Glutamatergic neuron (in vitro differentiated cells): ENCODE measurements at places on chromosomes 16 and 17. TPM values are rescaled to one million over a fixed set of nuclear protein-coding genes. Genes with fewer than 3 reads are reported as not detected.

DNA sequence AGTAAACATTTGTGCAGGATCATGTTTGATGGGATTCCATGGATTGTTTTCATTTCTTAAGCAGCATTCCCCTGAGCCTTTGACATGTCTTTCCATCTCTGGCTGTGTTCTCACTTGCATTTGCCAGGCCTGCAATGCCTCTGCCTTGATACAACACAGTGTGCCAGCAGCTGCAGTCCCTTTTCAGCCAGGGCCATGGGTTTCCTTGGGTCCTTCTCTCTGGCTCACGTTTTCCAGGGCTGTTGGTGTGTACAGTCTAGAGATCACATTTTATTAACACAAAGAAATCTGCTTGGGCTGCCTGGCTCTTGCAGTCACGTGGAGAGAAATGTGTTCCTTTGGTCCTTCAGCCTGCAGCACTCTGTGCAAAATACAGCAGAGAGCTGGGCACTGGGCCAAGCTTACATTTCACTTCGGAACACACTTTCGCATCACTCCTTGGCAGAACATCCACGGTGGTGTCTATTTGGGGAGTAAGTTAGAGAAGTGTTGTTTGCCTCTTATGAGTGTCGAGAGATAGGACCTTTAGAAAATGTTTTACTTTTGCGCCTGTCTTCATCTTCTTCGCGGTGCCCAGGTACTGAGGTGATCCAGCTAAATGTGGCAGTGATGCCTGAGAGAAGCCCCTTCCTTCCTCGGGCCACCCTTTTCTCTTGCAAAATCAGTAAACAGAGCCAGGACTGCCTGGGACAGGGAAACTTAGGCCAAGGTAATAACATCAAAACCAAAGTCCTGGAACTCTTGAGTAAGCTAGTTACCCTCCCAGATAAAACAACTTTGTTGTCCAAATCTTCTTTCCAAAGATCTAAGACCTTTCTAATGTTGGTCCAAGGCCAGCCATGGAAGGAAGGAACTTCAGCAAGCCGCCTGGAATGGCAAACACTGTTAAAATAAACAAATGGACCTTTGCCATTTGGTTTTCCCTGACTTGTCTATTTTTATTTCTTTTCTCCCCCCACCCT lies 20.9 kb downstream of the HLF start:
- H3K4me3 ChIP-seq: no peak overlapping the region
- H3K4me1 ChIP-seq: no peaks in the 10 kb centered on the region
- H3K36me3 ChIP-seq: no peaks in the 10 kb centered on the region
- no peaks in the 10 kb centered on the region for H3K27me3 ChIP-seq
- DNase-seq: no peak

DNA sequence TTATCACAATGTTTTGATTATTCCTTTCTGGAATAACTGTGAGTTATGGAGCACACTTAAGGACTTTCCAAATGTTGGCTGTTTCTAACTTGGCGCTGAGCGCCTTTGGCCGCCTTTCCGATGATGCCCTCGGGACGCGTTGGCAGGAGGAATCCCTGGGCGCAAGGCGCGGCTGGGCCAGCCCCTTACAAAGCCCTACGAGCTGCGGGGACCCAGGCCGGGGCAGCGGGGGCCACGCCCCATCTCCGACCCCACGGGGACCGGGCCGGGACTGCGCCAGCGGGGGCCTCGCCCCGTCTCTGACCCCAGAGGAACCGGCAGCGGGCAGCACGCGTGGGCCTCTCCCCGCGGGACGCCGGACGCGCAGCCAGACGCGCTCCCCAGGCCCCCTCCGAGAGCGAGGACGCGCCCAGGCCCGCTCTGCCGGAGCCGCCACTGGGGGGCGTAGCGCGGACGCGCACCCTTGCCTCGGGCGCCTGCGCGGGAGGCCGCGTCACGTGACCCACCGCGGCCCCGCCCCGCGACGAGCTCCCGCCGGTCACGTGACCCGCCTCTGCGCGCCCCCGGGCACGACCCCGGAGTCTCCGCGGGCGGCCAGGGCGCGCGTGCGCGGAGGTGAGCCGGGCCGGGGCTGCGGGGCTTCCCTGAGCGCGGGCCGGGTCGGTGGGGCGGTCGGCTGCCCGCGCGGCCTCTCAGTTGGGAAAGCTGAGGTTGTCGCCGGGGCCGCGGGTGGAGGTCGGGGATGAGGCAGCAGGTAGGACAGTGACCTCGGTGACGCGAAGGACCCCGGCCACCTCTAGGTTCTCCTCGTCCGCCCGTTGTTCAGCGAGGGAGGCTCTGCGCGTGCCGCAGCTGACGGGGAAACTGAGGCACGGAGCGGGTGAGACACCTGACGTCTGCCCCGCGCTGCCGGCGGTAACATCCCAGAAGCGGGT lies at the start of gene GAA:
Gene GAA (plus strand): TSS at position 571 of the 935 bp plus-strand sequence. CDS start 3,006 bp downstream, outside the sequence.
- no peaks in the 10 kb centered on the region for H3K36me3 ChIP-seq
- H3K27me3 ChIP-seq: peaks cover 22% of the 10 kb centered on the region
- peak within 1 kb of the TSS; percentile 100 for H3K4me3 ChIP-seq
- peak within 1 kb of the TSS; percentile 100 for H3K27ac ChIP-seq
- DNase-seq: peak; percentile 93

DNA sequence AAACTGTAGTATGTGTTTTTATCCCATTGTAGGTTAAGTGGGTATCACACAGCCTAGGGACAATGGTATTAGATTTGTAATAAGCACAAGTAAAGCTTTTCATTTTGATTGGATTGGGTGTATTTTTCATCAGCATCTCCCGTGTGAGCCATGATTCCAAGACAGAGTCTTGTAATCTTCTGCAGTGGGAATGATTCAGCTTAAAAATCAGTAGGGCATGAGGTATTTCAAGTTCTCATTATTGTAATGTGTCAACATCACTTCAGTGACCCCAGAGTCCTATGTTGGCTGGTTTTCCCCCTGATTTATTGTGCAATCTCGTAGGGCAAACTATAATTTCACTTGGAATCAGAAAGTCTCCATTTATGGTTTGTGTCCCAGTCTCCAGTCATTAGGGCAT lies 833.2 kb upstream of the RBFOX1 start:
- H3K4me1 ChIP-seq: no peaks in the 10 kb centered on the region
- no peaks in the 10 kb centered on the region for H3K36me3 ChIP-seq
- H3K27me3 ChIP-seq: no peaks in the 10 kb centered on the region

DNA sequence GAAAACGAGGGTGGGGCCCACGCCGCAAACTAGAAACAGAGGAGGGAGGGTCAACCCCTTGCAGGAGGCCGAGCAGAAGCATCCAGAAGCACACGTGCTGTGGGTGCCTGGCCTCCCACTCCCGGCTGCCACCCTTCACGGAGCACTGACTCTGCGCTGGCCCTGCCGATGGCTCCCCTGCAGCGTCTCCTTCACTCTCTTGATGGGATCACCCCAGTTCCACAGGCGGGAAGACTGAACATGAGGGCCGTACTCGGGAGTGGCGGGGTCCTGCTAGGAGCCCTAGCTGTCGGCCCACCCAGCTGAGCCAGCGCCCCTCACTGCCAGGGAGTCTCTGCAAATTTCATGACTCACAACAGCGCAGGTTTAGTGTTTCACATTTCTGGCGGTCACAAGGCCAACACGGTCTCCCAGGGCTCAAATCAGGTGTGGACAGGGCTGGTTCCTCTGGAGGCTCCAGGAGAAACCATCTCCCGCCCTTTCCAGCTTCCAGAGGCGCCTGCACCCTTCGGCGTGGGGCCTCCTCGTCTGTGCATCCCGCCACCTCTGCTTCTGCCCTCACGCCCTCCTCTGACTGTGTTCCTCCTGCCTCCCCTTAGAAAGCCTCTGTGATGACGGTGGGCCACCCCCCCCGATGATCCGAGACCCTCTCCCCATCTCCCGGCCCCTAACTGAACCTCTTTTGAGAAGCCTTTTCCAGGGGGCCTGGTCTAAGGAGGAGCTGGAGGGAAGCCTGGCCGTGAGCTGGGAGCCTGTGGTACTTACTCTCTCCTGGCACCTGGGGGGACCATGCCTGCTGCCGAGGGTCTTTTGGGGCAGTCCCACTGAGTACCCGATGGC lies 2.0 kb downstream of the PTX4 start:
- H3K27ac ChIP-seq: no peak overlapping the region
- no peak for DNase-seq
- H3K36me3 ChIP-seq: no peaks in the 10 kb centered on the region
- H3K4me1 ChIP-seq: peaks cover 5% of the 10 kb centered on the region

GRCh38 chr16:79089735-79090284 lies 510.7 kb downstream of the MAF start:
- no peaks in the 10 kb centered on the region for H3K36me3 ChIP-seq
- H3K4me1 ChIP-seq: no peaks in the 10 kb centered on the region
- DNase-seq: no peak
- H3K27ac ChIP-seq: no peak overlapping the region
- H3K4me3 ChIP-seq: no peak overlapping the region
- peaks cover 2% of the 10 kb centered on the region for H3K27me3 ChIP-seq

- no peaks in the 10 kb centered on the region for H3K4me1 ChIP-seq
- no peak overlapping the region for H3K4me3 ChIP-seq
- no peak for DNase-seq
Measured at GRCh38 chr17:56929362-56929969, 15.6 kb upstream of the TRIM25 start.

- no peak for DNase-seq
- no peak overlapping the region for H3K27ac ChIP-seq
- H3K4me3 ChIP-seq: no peak overlapping the region
- peaks cover 5% of the 10 kb centered on the region for H3K27me3 ChIP-seq
- H3K4me1 ChIP-seq: peaks cover 4% of the 10 kb centered on the region
- no peaks in the 10 kb centered on the region for H3K36me3 ChIP-seq
Measured at GRCh38 chr17:74959826-74960515, 12.6 kb downstream of the HID1 start.

DNA sequence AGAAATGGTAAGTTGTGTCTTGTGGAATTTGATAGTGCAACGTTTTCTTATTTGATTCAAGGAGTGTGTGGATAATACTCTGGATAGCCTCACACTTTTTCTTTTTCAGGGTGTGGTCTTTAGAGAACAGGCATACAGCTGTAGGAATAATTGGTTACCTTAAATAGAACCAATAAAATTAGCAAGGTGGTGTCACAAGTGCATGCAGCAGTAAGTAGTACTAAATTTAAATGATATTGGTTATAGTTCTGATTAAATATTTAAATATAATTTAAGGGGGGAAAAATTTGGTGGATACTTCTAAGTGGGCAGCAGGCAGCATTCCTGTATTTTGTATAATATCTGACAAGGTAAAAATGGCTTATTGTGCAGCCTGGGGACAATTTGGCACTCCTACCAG lies 3.7 kb downstream of the HAPSTR1 start:
- no peak overlapping the region for H3K27ac ChIP-seq
- H3K4me1 ChIP-seq: peaks cover 30% of the 10 kb centered on the region

- no peak overlapping the region for H3K4me3 ChIP-seq
- peaks cover 3% of the 10 kb centered on the region for H3K27me3 ChIP-seq
- DNase-seq: no peak
- peaks cover 1% of the 10 kb centered on the region for H3K4me1 ChIP-seq
- no peaks in the 10 kb centered on the region for H3K36me3 ChIP-seq
Measured at GRCh38 chr16:66152181-66152580, 214.3 kb upstream of the CDH5 start.

- H3K27ac ChIP-seq: no peak overlapping the region
- no peak overlapping the region for H3K4me3 ChIP-seq
Measured at GRCh38 chr16:70568601-70569237, 45.1 kb downstream of the SF3B3 start.

DNA sequence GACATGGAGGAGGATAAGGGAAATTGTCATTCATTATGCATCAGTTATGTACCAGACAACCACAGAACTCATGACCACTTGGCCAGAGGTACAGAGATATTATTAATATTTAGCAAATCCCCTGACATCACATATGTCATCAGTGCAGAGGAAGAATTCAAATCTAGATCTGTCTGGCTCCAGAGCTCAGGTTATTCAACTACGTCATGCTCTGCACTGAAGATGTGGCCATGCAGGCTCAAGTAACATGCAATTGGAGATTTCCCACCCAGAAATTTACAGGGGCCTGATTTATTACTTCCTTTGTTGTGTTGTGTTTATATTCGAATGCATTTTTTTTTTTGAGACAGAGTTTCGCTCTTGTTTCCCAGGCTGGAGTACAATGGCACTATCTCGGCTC lies 224.3 kb downstream of the HS3ST4 start:
- H3K27me3 ChIP-seq: no peaks in the 10 kb centered on the region
- no peak overlapping the region for H3K27ac ChIP-seq
- H3K4me1 ChIP-seq: no peaks in the 10 kb centered on the region
- H3K36me3 ChIP-seq: no peaks in the 10 kb centered on the region
- no peak for DNase-seq

GRCh38 chr17:5699814-5700213 lies 115.5 kb upstream of the NLRP1 start:
- peaks cover 3% of the 10 kb centered on the region for H3K27me3 ChIP-seq
- H3K27ac ChIP-seq: no peak overlapping the region
- H3K4me3 ChIP-seq: no peak overlapping the region
- DNase-seq: no peak
- peaks cover 8% of the 10 kb centered on the region for H3K36me3 ChIP-seq
- peaks cover 24% of the 10 kb centered on the region for H3K4me1 ChIP-seq

DNA sequence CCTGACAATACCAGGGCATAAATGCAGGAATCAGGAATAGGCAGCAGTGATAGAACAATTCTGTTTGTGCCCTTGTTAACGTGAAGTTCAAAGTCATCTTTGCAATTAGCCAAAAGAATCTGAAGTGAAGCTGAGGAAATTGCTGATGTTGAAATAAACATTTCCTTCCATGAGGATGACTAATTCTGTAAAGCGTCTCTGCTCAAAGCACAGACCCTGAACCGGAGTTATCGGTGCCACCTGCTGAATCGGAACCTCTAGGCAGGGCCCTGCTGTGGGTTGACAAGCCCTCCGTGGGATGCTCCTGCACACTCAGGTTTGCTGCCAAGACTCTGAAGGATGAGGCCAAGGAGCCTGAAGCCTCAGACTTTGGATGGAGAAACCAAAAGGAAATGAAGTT lies 37.0 kb upstream of the CDH1 start:
- no peaks in the 10 kb centered on the region for H3K4me1 ChIP-seq
- H3K27me3 ChIP-seq: peaks cover 2% of the 10 kb centered on the region
- no peak overlapping the region for H3K27ac ChIP-seq
- no peak for DNase-seq
- no peak overlapping the region for H3K4me3 ChIP-seq

DNA sequence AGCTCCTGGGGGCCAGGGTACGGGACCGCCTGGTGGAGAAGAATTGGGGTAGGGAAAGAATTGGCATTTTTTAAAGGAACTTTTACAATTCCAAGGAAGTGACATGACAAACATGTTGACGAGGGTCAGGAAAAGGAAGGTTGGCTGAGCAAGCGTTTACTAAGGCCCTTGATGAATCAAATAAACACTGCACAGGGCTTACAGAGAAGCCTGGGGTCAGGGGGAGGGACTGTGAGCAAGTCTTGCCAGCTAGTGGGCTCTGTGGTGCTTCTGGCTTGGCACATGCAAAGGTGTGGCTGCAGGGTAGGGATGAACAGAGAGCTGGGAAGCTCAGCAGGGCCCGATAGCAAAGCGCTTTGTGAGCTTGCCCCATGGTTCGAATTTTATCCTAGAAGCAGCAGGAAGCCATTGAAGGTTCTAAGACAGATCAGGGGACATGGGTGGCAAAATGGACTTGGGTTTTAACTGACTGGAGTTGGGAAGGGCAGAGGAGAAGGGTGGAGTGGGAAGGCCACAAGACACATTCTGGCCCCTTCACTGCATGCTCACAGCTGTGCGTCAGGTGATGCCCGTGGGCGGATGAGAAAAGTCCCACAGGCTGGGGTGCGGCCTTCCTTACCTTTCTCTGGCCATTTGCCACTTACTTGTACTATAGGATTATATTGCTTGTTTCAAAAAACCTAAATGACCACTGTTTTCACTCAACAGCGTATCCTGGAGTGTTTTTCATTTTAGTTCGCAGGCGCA lies 117.8 kb downstream of the SOCS1 start:
- H3K4me1 ChIP-seq: peaks cover 43% of the 10 kb centered on the region
- peaks cover 3% of the 10 kb centered on the region for H3K27me3 ChIP-seq
- no peak for DNase-seq
- H3K36me3 ChIP-seq: no peaks in the 10 kb centered on the region
- no peak overlapping the region for H3K4me3 ChIP-seq

The CASKIN1 gene
- 31.6 TPM for total RNA-seq

The COX6A2 gene
- not detected for total RNA-seq

The CD79B gene
- not detected for total RNA-seq
